ENCODE measurements at places on chromosomes 16 and 17. TPM values are rescaled to one million over a fixed set of nuclear protein-coding genes. Genes with fewer than 3 reads are reported as not detected.

- peak; percentile 39 for DNase-seq
Measured at GRCh38 chr17:66829386-66829864, 5.5 kb upstream of the CACNG5 start.

DNA sequence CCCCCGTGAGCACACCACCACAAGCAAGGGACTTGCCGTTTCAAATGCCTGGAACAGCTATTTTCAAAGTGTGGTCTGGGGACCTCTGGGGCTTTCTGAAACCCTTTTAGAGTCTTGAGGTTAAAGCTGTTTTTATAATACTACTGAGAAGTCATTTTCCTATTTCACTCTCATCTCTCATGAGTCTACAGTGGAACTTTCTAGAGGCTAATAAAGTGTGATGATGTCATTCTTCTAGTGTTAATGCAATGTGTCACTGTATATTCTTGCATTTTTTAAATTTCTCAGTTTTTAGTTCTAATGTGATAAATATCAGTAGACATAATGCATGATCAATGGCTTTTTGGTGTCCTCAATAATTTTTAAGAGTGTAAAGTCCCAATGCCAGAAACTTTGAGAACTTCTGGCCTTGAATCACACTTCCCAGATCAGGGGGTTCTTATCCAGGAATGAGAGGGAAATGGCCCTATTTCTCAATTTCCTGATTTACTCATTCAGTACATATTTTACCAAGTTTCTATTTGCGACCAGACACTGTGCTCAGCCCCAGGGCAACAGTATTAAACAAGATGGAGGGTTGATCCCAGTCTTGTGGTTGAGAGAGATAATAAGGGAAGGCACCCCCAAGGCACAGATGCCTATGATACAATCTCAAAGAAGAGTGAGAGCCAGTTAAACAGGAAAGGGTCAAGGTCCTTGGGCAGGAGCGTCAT, 444.0 kb downstream of the HS3ST3B1 start:
- DNase-seq, result no peak

DNA sequence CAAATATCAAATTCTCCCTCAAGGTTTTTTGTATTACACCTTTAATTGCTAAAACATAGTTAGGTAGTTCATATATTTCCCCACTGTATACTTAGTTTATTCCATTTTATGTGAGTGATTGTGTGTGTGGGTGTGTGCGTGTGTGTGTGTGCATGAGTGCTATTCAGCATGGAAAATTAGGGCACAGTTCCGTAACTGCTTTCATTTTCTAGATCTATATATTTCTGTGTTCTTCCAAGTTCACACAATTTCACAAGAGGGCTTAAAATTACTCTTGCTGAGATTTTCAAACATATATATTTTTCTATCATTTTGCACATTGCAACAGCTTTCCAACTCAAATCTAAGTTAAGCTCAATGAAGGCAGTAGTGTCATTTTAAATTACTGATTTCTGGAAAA, 782.9 kb upstream of the SOX9 start:
- no peak for DNase-seq

The MYL4 gene
- total RNA-seq, result 3,878 TPM

The TP53TG3D gene
- 0.77 TPM for total RNA-seq

- no peak for DNase-seq
Measured at GRCh38 chr17:49734515-49735490, 27.0 kb upstream of the SLC35B1 start.

- DNase-seq, result no peak
Measured at GRCh38 chr17:4480929-4481898, 17.5 kb upstream of the SPNS2 start.

DNA sequence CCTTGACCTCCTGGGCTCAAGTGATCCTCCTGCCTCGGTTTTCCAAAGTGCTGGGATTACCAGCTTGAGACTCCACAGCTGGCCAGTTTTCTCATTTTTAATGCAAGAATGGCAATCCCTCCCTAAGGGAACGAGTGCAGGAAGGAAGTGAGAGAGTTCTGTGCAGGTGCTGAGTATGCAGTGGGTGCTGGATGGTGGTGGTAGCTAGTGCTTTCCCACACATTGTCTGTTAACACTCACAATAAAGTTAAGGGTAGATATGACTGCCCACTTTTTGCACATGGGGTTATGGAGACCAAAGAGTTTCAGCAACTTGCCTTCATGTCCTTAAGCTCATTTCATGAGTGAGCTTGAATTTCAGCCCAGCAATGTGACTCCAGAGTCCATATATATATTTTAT, 18.5 kb downstream of the RGS9 start:
- DNase-seq, result peak; percentile 1

- DNase-seq, result no peak
Measured at GRCh38 chr16:28098959-28099945, 35.7 kb upstream of the GSG1L start.

The HEATR9 gene
- total RNA-seq, result not detected

DNA sequence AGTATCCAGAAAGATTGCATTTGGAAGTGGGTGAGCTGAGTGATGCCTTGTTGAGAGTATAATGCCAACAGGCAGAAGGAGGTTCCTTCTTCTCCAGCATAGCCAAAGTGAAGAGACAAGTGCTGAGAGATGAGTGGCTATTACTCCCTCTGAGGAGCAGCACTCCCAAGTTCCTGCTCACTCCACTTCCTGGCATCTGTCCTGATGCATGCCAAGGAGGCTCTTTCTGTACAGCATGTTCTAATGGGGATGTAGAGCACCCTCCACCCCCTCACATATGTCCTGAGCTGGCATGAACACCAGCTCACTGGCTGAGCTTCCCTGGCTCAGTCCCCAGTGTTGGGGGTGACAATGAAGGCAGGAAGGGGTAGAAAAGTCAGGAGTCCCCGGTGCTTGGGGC, 44.2 kb upstream of the DNAH9 start:
- DNase-seq, result no peak

GRCh38 chr16:20023190-20023589, 50.5 kb downstream of the GPR139 start:
- no peak for DNase-seq

DNA sequence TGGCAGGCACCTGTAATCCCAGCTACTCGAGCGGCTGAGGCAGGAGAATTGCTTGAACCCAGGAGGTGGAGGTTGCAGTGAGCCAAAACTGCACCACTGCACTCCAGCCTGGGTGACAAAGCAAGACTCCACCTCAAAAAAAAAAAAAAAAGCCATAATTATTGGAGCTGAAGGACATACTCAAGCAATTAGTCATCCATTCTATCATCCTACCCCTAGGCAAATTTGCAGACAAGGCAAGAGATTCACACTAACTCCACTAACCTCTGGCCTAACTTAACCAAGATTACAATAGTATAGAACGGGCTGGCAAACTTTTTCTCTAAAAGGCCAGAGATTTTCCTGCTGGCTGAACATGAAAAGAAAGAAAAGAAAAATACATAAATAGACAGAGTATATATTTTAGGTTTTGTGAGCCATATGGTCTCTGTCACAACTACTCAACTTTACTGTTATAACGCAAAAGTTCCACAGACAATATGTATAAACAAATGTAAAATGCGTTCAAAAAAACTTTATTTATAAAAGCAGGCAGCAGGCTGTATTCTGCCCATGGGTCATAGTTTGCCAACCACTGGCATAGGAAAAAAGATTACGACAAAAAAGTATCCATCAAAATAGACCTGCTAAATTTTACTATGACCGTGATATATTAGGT, 29.7 kb downstream of the BRIP1 start:
- no peak for DNase-seq

The TNFRSF17 gene
- total RNA-seq, result not detected

- DNase-seq, result no peak
Measured at GRCh38 chr16:12600536-12601256, 203.0 kb downstream of the CPPED1 start.

DNA sequence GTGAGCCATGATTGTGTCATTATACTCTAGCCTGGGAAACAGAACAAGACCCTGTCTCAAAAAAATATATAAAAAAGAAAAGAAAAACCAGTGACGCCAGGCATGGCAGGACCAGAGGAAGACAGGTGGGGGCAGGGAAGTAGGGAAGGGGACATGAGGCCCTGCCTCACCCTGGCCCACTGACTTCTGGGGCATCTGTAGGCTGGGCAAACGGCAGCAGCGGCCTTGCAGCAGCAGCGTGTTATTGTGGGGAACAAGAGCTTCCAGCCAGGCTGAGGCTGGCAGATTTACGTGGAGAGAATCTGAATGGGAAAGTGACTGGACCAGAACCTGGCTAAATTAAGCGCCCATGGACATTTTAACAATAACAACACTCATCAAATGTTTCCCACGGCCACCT, 19.4 kb downstream of the CMTM4 start:
- DNase-seq, result no peak

DNA sequence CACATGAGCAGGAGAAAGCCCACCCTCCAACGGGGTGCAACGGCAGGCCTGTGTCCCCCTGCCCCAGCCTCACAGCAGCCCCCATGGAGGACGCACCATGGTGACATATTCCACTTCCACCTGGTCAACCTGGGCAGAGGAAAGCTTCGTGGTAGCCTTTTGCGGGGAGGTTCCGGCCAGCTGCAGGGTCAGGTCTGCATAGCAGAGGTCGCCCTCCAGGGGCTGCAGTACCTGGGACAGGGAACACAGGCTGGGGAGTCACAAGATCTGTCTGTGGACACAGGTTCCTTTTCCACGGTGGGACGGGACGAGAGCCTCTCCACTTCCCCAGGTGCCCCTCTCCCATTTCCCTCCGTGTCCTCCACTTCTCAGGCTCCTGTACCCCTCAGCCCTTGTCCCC, 17.1 kb downstream of the CD300LF start:
- DNase-seq, result no peak

The KCNJ18 gene
- total RNA-seq, result not detected

- no peak for DNase-seq
Measured at GRCh38 chr16:51168755-51169154, 17.7 kb upstream of the SALL1 start.

The HS3ST3B1 gene
- total RNA-seq, result 1.1 TPM

The EVPLL gene
- total RNA-seq, result not detected

DNA sequence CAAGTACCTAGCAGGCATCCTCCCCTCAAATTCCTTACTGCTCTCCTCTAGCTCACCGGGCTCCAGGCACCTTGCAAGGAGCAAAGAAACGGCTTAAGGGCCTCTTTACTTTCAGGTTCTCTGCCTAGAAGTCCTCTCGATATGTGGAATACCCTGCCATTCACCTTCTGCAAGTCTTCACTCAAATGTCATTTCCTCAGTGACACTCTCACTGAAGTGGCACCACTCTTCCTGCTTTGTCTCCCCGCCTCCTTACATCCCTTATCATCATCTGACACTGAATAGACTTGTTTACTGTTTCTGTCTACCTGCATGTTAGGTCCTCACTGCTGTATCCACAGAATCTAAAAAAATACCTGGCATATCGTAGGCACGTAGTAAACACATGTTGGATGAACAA, 947 bp downstream of the SLC7A6OS start:
- no peak for DNase-seq

DNA sequence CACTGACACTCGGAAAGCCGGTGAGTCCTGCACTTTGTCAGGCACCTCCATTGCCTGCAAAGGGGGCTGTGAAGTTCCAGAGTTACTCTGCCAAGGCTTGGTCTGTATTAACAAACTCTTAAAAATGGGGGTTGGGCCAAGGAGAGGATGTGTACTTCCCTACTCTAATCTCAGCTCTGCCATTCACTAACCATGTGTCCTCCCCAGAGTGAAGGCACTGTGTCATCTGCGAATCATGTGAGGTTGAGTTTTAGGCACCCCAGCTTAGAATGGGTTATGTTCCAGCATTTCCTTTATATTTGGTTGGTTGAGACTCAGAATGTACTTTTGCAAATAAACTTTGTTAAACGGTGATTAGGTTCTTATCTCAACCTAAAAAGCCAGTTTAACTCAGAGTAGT, 24.9 kb downstream of the ERCC4 start:
- DNase-seq, result no peak

GRCh38 chr16:9666834-9667480, 515.3 kb downstream of the GRIN2A start:
- DNase-seq, result no peak

The ZG16 gene
- total RNA-seq, result not detected

DNA sequence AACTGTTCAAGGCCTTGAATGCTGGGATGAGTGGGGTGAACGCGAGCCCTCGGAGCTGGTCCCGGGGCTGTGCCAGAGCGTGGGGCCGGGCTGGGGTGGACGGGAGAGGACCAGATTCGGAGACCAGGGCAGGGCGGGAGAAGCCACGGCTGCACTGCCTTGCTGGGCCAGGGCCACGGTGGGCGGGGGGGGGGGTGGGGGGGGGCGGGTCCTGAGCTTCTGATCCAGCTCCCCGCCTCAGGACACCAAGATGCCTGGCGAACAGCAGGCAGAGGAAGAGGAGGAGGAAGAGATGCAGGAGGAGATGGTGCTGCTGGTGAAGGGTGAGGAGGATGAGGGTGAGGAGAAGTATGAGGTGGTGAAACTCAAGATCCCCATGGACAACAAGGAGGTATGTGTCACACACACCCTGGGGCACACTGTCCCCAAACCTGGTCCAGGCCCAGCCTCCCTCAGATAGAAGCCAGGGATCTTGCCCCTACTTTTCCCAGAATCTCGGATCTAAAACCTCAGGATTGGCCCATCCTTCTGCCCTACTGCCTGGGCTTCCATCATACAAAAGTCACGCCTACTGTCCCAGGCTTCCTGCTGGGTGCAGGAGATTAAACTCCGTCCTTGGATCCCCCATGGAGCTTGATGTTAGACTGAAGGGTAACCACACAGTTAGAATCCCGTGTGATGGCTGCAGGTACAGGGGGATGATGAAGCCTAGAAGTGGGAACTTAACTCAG, 563 bp downstream of the ZNF771 start:
- DNase-seq, result no peak

GRCh38 chr16:20854963-20855362, 45.2 kb downstream of the DCUN1D3 start:
- no peak for DNase-seq

DNA sequence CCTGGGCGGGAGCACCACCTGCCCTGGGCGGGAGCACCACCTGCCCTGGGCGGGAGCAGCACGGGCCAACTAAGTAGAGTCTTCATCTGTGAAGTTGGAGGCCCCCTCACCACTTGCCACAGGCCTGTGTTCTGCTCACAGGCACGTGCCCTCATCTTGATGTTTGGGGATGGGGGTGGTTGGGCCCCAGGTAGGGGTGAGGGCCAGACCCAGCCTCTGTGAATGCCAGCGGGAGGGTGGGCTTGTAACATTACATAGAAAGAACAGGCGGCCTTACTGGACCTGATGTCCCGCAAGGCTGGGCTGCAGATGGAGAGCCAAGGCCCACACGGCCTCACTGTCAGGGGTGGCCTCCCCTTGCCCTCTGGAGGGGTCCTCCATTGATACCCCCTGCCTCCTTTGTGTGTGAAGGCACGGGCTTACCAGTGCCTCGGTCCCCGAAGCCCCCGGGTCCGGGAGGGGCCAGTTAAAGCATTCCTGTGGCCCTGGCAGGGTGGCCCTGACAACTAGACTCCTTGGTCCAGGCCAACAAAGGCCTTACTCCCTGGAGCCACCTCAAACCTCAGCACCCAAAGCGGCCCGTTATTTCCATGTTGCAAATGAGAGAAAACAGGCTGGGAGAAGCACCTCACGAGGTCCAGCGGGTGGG, 1.1 kb upstream of the SLC16A3 start:
- no peak for DNase-seq

The NHLRC4 gene
- 0.62 TPM for total RNA-seq

DNA sequence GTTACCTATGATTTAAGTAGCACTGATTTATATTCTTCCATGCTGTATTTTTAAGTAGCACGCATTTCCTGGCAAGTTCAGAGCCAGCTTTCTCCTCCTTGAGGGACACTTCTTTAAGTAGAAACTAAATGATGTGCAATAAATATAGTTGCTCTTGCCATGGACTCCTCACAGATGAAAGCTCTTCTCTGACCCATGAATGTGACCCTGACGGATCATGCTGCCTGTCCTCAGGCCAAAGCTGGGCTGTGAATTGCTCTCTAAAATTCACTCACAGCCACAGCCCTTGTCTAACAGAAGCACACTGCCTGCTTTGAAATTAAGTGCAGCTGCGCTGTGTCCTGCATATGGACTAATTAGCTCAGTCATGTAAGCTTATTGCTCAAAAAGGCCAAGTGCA, 438.8 kb downstream of the PMP22 start:
- no peak for DNase-seq

Data from right cardiac atrium (tissue), 5 donors.